ENCODE measurements at places on chromosomes 3 and 15.
A peak's percentile ranks its signal among the peaks of the same experiment; 100 is the strongest.

GRCh38 chr15:89293012-89293411 is 41.6 kb downstream of the POLG start:
- no peak for DNase-seq

DNA sequence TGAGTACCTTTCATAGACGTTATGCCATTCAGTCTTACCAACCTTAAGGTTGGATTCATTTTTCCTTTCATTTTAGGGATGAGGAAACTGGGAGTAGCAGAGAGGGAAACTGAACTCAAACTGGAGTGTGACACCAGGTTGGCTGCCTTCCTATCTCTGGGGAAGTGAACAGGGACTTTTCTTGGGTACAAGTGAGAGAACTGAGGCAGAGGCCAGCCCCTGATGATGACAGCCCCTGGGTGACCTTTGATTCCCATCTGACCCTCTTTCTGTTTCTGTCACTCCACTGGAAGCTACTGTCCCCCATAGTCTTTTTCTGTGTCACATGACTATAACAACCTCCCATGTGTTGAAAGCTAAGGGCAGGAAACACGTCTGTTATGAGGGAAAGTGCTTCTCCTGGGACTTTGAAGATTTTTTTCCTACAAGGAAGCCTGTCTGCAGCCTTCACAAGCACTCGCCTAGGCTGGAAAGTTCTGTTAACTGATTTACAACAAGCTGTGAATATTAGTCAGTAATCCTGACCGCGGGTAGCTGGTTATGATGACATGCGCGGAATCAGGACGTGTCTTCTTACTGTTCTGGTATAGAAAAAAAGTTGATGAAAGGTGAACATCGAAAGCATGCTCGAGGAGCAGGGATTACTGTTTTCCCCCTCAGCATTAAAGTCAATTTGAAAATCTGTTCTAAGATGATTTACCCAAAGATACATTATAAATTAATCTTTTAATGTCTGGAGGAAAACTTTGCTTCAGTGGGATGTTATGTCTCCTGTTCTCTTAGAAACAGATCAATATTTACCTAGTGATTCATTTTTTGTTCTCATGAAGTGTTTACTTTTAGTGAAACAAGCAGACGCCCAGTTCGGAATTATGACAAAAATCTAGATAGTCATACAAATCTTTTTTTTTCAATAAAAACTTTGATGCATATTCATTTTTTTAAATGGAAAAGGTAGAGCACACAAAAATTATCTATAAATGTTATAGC is 31.5 kb downstream of the ABHD2 start:
- peak; percentile 82 for DNase-seq

DNA sequence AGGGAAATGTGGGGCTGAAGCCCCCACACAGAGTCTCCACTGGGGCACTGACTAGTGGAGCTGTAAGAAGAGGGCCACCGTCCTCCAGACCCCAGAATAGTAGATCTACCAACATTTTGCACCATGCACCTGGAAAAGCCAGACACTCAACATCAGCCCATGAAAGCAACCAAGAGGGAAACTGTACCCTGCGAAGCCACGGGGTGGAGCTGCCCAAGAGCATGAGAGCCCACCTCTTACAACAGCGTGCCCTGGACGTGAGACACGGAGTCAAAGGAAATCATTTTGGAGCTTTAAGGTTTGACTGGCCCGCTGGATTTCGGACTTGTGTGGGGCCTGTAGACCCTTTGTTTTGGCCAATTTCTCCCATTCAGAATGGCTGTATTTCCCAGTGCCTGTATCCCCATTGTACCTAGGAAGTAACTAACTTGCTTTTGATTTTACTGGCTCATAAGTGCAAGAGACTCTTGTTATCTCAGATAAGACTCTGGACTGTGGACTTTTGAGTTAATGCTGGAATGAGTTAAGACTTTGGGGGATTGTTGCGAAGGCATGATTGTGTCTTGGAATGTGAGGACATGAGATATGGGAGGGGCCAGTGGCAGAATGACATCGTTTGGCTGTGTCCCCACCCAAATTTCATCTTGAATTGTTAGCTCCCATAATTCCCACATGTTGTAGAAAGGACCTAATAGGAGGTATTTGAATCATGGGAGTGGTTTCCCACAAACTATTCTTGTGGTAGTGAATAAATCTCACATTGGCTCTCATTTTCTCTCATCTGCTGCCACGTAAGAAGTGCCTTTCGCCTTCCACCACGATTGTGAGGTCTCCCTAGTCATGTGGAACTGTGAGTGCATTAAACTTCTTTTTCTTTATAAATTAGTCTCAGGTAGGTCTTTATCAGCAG is 105.8 kb downstream of the CBLB start:
- no peak for DNase-seq

GRCh38 chr3:64837126-64837738 is 149.4 kb upstream of the ADAMTS9 start:
- DNase-seq, result no peak

GRCh38 chr3:124428372-124429128 is 301.7 kb upstream of the UMPS start:
- peak; percentile 56 for DNase-seq
